Activated CD8-positive, alpha-beta T cell treated with anti-CD3 and anti-CD28 coated beads, Interleukin-2, amount 10 ng/mL, durations not matched to agents 7 days and 5 days (primary cell): ENCODE measurements at places on chromosomes 12 and 14.

GRCh38 chr12:91289906-91290305, 107.3 kb upstream of the DCN start:
- no peak for DNase-seq

DNA sequence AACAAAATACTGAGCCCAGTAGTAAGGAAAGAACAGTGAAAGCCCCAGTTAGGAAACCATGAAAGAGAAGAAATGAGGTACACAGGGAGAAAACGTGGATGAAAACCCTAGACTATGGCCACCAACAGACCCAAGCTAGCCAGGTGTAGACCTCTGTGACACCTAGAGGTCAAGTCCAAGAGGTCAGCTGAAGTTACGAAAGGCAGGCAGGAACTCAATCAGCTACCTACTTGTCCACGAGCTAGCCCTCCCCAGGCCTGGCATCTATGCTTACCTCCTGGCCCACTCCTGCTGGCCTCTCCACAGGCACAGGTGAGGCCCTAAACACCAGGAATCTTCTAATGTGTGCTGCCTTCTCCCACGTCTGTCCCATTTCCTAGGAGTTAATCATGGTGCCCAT, 48.7 kb downstream of the DPF3 start:
- DNase-seq, result no peak

- no peak for DNase-seq
These were observed 364.9 kb downstream of the GALC start for GRCh38 chr14:87628129-87628528.

DNA sequence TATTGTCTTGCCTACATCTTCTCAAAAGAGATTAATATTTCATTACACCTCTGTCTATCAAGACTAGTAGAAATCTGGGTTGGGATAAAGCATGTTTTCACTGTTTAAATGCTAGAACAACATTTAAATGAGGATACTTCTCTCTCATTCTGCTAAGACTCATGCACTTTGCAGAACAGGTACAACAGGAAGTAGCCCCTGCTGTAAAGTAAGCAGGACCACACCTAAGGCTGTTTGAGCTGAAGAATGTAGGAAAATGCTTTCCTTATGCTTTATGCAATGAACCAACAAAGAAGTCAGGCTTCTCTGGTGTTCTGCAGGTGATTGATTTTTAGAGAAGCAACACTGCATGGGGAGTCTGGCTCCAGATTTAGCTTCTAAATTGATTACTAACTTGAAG, 89.4 kb downstream of the PAX9 start:
- no peak for DNase-seq

- DNase-seq, result peak; percentile 90
These were observed 287.3 kb downstream of the BCL11B start for GRCh38 chr14:98984719-98985041.

GRCh38 chr14:88612981-88613380, 50.1 kb downstream of the ZC3H14 start:
- DNase-seq, result no peak

DNA sequence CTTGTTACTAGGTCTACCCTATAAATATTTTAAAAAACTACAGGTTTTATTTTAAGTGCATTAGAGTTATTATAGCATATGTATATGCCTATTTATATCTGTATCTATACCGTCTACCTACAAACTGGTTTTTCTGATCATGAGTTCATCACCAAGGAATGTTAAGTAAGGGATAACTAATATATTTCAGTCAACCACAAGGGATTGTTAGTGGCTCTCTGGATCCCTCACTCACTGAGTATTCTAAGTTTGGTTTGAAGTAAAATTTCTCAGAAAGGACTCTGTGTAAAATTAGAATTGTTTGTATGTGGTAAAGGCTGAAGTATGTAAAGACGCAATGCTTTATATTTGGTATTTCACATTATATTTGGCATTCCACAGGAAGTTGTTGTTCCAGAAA, 4.8 kb downstream of the EPYC start:
- DNase-seq, result no peak

GRCh38 chr12:118694128-118694775, 287.1 kb upstream of the SRRM4 start:
- DNase-seq, result no peak

- DNase-seq, result no peak
These were observed 40.2 kb downstream of the PROX2 start for GRCh38 chr14:74835645-74836250.

- no peak for DNase-seq
These were observed 213.4 kb upstream of the EGLN3 start for GRCh38 chr14:34164162-34164864.

DNA sequence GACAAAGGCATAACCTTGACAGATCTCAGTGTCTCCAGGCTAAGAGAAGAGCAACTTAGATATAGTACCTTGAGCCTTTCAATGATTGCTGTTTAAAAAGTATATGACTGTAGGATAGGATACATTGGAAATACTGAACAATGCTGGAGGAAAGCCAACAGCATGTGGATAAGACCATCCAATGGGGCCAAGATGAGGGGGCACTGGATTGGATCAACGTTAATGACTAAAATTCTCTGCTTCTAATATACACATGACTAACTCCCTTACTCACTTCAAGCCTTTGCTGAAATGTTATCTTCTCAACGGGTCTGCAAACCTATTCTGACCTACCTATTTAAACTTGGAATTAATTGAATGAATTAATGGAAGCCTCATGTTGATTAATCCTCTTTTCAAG, 354.9 kb downstream of the RAD51B start:
- DNase-seq, result no peak

- DNase-seq, result no peak
These were observed 59.9 kb downstream of the IRF2BPL start for GRCh38 chr14:76968621-76969063.

- no peak for DNase-seq
These were observed 158.0 kb upstream of the RTL1 start for GRCh38 chr14:101061411-101062064.

DNA sequence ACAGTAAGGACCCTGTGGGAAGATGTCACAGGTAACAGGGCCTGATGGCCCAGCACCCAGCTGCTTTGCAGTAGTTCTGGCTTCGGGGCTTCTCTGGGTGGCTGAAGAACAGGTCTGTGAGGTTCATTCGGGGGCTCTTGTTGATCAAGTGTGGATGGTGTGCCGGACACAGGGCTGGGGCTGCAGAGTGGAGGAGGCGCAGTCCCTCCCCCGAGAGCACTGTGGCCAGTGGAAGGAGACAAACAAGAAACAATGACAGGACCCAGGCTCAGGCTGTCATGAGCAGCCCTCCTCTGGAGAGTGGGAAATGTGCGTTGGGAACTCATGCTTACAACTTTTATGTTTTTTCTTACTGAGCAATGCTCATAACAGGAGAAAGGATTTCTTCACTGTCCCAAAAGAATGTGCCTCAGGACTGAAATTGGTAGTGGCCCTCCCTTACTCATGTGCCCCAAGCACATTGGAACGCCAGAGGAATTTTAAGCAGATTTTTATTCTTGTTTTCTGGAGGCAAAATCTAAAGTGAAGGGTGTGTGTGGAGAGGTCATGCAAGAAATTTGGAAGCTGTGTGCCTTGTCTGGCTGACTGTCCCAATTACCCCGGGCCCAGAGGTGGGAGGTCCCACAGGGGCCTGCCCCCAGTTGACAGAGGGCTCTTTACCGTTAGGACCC, 233.8 kb downstream of the CACNA1C start:
- DNase-seq, result no peak

DNA sequence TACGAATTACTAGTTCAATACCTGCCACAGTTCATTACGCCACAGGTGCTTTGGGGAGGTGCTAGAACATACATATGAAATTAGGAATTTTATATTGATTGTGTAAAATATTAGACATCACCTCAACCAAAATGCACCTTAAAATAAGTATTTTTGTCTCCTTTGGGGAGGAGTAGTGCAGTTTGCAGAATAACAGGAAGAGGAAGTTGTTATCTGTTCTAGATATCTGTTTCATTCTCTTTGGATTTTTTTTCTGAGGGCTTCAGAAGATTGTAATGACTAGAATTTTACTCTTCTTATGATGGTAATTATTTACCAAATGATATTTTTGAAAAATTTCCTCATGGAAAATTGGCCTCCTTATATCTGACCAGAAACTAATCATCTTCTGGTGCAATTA, 9.9 kb upstream of the GYS2 start:
- DNase-seq, result no peak

DNA sequence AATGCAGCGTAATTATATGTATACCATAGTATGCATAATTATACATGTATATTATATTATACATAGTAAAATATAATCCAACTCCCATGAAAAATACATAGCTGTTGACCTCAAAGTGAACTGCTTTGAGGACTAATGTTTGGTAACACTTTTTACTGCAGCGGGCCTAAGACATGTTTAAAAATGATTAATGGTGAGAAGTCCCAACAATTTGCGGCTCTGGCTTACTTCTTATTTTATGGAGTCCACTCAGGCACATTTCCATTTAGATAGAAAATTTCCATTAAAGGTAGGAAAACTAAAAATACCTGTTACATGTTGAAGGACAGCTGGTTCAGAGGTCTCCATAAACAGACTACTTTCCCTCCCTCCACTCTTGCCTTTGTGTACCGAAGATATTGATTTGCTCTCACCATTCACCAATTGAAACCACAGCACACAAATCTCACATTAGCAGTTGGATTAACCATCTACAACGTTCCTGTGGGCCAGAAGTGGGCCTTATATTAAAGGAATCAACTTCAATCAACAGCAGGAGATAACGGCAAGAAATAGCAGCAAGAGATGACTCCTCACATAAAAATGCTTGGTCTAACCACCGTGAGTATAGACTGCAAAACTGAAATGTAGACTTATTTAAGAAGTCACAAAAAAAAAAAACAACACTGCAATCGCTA, 14.1 kb upstream of the NT5DC3 start:
- DNase-seq, result no peak

DNA sequence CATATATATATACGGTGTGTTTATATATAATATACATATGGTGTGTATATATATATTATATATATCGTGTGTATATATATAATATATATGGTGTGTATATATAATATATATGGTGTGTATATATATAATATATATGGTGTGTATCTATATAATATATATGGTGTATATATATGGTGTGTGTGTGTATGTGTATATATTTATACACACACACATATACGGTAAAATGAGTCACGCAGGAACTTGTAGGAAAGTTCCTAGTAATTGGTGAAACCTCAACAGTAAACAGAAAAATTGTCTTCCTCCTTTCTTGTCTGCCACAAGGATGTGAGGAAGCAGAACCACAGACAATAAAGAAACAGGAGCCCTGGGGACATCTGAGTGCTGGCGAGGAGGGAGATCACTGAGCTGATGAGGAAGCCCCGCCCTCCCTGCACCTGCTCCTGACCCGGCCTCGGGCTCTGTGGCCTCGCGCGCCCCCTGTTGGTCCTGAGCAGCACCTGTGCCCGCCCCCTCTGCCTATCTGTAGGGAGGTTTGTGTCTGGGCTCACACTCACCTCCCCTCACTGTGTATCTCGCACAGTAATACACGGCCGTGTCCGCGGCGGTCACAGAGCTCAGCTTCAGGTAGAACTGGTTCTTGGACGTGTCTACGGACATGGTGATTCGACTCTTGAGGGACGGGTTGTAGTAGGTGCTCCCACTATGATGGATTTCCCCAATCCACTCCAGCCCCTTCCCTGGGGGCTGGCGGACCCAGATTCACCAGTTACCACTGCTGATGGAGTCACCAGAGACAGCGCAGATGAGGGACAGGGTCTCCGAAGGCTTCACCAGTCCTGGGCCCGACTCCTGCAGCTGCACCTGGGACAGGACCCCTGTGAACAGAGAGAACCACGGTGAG, 1079.4 kb downstream of the TMEM121 start:
- peak; percentile 88 for DNase-seq

DNA sequence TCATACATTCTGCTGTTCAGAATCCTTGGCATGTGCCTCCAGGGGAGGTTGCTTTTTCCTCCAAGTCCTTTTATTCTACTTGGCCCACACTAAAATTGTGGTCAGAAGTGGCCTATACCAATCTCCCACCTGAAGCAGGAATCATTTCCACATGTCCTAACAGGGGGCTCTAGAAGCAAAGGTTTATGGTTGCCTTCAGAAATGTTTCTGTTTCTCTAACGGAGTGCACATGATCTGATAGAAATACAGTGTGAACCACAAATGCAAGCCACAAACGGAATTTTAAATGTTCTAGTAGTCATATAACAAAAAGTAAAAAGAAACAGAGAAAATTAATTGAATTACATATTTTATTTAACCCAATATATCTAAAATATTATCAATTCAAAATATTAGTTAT, 4.0 kb downstream of the PTGER2 start:
- peak; percentile 38 for DNase-seq

DNA sequence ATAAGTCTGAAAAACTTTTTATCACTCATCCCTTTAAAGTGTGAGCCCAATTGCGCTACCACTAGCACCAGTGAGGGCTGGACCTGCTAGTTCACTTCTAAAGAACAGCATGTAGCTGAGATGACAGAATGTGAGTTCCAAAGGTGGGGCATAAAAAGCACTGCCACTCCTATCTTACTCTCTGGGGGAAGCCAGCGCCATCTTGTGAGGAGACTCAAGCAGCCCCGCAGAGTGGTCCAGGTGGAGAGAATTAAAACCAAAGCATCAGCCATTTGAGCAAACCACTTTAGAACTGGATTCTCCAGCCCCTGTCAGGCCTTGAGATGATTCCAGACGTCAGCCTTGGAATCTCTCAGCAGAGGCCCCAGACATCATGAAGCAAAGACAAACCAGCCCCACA, 39.9 kb downstream of the TMEM132D start:
- no peak for DNase-seq

- no peak for DNase-seq
These were observed 10.0 kb downstream of the SLC6A13 start for GRCh38 chr12:252636-253035.

DNA sequence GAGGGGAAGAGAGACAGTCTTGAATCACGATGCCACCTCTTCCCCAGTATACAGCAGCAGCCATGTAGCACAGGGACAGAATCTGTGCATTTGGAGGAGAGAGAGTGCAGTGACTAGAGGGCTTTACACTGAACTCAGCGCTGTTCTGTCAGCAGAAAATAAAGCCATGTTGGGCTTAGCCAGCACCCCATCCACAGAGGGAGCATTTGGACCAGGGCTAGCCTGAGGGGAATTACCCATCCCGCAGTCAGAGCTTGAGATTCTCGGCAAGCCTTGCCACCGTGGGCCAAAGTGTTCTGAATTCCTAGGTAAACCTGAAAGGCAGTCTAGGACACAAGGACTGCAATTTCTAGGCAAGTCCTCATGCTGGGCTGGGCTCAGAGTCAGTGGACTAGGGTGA, 120.4 kb upstream of the CNOT2 start:
- DNase-seq, result no peak

DNA sequence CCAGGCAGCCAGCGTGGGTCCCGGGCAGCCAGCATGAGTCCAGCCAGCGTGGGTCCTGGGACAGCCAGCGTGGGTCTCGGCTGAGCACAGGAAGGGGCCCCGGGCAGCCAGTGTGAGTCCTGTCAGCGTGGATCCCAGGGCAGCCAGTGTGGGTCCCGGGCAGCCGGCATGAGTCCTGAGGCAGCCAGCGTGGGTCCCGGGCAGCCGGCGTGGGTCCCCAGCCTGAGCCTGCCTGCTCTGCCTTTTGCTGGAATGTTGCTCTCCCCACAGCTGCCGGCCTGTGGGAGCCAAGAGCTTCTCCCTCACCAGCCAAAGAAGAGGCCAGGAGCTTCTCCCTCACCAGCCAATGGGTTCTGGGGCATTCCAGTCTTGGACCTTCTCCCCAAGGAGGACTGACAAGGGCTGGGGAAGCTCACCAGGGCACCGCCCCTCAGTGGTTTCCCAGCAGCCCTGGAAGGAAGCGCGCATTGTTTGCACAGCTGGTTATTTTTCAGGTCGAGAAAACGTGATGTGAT, 15.0 kb upstream of the RFLNA start:
- no peak for DNase-seq

- no peak for DNase-seq
These were observed 1.7 kb downstream of the PLEK2 start for GRCh38 chr14:67410313-67410712.
